Activated CD4-positive, alpha-beta T cell treated with anti-CD3 and anti-CD28 coated beads, Interleukin-10, Interleukin-2, amounts not matched to agents 100 ng/mL and 50 ng/mL, durations not matched to agents 16 hours and 8 hours (primary cell): ENCODE measurements at places on chromosomes 4 and X.

- DNase-seq, result no peak
Observed at GRCh38 chr4:150123796-150124677, 45.8 kb downstream of the DCLK2 start.

DNA sequence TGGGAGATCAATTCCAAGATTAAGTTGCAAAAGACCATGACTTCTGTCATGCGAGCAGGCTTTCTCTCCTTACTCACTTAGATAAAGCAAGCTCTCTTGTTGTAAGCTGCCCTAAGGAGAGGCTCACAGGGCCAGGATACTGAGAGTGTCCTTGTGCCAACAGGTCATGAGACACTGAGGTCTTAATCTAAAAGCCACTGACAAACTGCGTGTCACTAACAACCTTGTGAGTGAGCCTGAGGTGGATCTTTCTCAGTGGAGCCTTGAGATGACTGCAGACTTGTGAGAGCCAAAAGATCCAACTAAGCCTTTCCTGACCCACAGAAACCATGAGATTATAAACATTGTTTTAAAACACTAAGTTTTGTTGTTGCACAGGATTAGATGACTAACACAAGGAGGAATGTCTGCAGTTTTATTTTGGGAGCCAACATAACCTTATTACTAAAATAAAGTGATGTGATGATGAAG, 170.5 kb downstream of the SLC39A8 start:
- DNase-seq, result no peak

GRCh38 chrX:151754047-151754429, 19.5 kb downstream of the CNGA2 start:
- no peak for DNase-seq

GRCh38 chr4:61741327-61742096, 541.4 kb downstream of the ADGRL3 start:
- no peak for DNase-seq

DNA sequence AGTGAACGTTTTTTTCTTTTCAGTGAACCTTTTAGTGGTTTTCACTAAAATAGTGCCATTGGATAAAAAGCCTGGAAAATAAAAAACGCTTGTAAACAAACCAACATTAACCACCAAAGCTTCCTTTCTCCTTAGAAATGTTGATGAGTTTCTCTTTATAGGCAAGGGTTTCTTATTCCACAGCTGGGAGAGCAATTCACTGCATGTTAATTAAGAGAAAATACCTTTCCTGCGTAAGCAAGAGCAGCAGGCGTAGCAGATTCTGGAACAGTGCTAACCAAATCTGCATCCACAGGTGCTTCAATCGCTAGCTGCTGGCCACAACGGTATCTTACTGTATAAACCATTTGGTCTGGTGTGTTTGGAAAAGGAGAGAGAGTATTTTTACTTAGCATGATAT, 13.3 kb upstream of the AASDH start:
- no peak for DNase-seq
